AG10803 (cell line): ENCODE measurements at places on chromosomes 6 and 20.

- no peak for DNase-seq
These were observed 80.6 kb upstream of the EYA4 start for GRCh38 chr6:133160536-133160935.

- DNase-seq = no peak
These were observed 177.7 kb downstream of the SMOC2 start for GRCh38 chr6:168618546-168619315.

DNA sequence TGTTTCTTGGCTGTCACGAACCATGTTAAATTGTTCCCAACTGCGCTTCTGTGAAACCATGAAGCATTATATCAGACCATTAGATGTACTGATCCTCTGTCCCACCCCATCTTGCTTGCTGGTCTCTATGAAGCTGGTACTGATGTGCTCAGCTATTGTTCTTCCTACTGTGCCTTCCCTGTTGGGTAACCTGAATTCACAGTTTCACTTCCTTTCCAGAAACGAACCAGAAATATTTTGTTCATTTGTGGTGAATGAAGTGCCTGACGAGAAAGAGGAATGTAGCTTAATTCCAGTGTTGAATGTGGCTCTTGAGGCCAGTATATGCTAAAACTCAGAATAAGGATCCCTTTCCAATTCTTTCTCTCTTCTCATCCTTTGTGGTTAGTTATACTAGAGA, 58.1 kb upstream of the SNAP91 start:
- DNase-seq = no peak

- no peak for DNase-seq
These were observed 148.5 kb downstream of the FOXC1 start for GRCh38 chr6:1758076-1758679.

GRCh38 chr20:50250679-50251382, 60.2 kb downstream of the CEBPB start:
- DNase-seq = no peak

DNA sequence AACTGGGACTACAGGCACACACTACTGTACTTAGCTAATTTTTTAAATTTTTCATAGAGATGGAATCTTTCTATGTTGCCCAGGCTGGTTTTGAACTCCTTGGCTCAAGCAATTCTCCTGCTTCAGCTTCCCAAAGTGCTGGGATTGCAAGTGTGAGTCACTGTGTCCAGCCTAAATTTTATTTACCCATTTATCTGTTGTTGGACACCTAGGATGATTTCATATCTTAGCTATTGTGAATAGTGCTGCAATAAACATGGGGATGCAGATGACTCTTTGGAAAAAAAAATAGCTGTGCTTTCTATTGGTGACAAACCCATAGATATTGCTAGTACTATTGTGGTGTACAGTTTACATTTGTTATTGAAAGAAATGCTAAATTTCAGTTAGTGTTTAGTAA, 19.6 kb upstream of the SYNCRIP start:
- peak; percentile 37 for DNase-seq
